T-helper 9 cell (primary cell): ENCODE measurements at places on chromosomes 6 and 20.

DNA sequence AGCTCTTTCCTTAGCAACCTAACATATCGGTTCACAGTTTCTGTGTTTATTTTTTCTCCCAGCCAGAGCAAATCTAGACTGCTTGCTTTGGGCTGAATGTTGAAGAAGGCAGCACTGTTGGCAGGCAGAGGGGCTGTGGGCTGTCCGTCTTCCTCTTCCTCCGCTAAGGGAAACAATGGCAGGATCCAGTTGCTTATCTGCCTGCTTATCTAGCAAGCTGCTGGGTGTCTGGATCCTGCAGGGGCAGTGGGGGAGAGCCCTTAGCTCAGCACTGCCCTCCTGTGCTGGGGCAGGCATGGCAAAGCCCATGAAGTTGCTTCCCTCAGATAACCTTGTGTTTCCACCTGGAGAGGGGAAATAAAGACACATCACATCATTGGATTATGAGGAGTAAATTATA lies 92.7 kb upstream of the CD93 start:
- no peak for DNase-seq

GRCh38 chr6:154304191-154304590 lies 52.4 kb downstream of the IPCEF1 start:
- DNase-seq: no peak

GRCh38 chr20:47224300-47224791 lies 132.2 kb downstream of the ZMYND8 start:
- no peak for DNase-seq

GRCh38 chr6:25060522-25060921 lies 124.8 kb upstream of the RIPOR2 start:
- DNase-seq: no peak

GRCh38 chr6:43575105-43575771 lies 600 bp downstream of the XPO5 start:
- DNase-seq: no peak

GRCh38 chr20:1844325-1845162 lies 50.7 kb upstream of the SIRPA start:
- DNase-seq: no peak
